ENCODE measurements at places on chromosomes 13 and 19. TPM values are rescaled to one million over a fixed set of nuclear protein-coding genes. Genes with fewer than 3 reads are reported as not detected.

CEACAM1 gene
- 1.1 TPM for total RNA-seq

COX7A1 gene
- total RNA-seq = not detected

CRB3 gene
- total RNA-seq = 23.8 TPM

ZNF726 gene
- 1.6 TPM for total RNA-seq

TUBA3C gene
- not detected for total RNA-seq

TMIGD2 gene
- total RNA-seq = not detected

CFAP97D2 gene
- total RNA-seq = not detected

FCAR gene
- total RNA-seq = not detected

CGB3 gene
- total RNA-seq = not detected

SLITRK1 gene
- not detected for total RNA-seq

FUT2 gene
- 1.4 TPM for total RNA-seq

PDS5B gene
- total RNA-seq = 5.8 TPM

ZNF543 gene
- total RNA-seq = 4.7 TPM

SERP2 gene
- 5.3 TPM for total RNA-seq

TGFBR3L gene
- 7.5 TPM for total RNA-seq

NFILZ gene
- not detected for total RNA-seq

ZNF613 gene
- 4.9 TPM for total RNA-seq

CBLC gene
- 129 TPM for total RNA-seq

CLEC17A gene
- not detected for total RNA-seq

PALM3 gene
- not detected for total RNA-seq

SPPL2B gene
- 30.5 TPM for total RNA-seq

MAST3 gene
- 2.4 TPM for total RNA-seq

CD209 gene
- not detected for total RNA-seq

GALP gene
- not detected for total RNA-seq

ATP11A gene
- 6.4 TPM for total RNA-seq

GTF2F1 gene
- total RNA-seq = 46.0 TPM

OR2Z1 gene
- not detected for total RNA-seq

RGL3 gene
- total RNA-seq = not detected

ZNF581 gene
- 20.5 TPM for total RNA-seq

IGFL3 gene
- 0.78 TPM for total RNA-seq

CXCL17 gene
- not detected for total RNA-seq

VSIG10L gene
- total RNA-seq = 0.62 TPM

JSRP1 gene
- total RNA-seq = not detected

ERICH4 gene
- not detected for total RNA-seq

MBD3L2 gene
- not detected for total RNA-seq

CEACAM4 gene
- not detected for total RNA-seq

TEAD2 gene
- total RNA-seq = 20.5 TPM

ACER1 gene
- not detected for total RNA-seq

ZNF738 gene
- total RNA-seq = 4.4 TPM

LIM2 gene
- total RNA-seq = not detected

ZNF154 gene
- total RNA-seq = 2.0 TPM

PEAK3 gene
- total RNA-seq = not detected

ICAM4 gene
- 0.08 TPM for total RNA-seq

GMIP gene
- 11.6 TPM for total RNA-seq

MUC16 gene
- total RNA-seq = not detected

PTH2 gene
- not detected for total RNA-seq

TTYH1 gene
- not detected for total RNA-seq

LRFN3 gene
- total RNA-seq = 12.7 TPM

STK24 gene
- total RNA-seq = 139 TPM

ZNF582 gene
- total RNA-seq = 1.9 TPM

CD177 gene
- 0.23 TPM for total RNA-seq

FAM216B gene
- total RNA-seq = not detected

TLE2 gene
- total RNA-seq = 1.5 TPM

RPL18 gene
- total RNA-seq = 2,779 TPM

C19orf85 gene
- not detected for total RNA-seq

IGFL1 gene
- total RNA-seq = 0.34 TPM

All from hair follicular keratinocyte (primary cell).